ENCODE measurements at places on chromosomes 2 and 18.

- DNase-seq, result peak; percentile 42
These were observed 2.2 kb downstream of the ST3GAL5 start for GRCh38 chr2:85886590-85886989.

GRCh38 chr2:16773080-16773713, 107.6 kb upstream of the CYRIA start:
- no peak for DNase-seq

- no peak for DNase-seq
These were observed at the start of gene PIEZO2 for GRCh38 chr18:11149441-11150270. PIEZO2 (minus strand) TSS chr18:11149569; CDS start chr18:11148588, 981 bp downstream.

- no peak for DNase-seq
These were observed 127.8 kb downstream of the CERS6 start for GRCh38 chr2:168583710-168584521.

GRCh38 chr2:212709280-212709679, 170.7 kb upstream of the ERBB4 start:
- DNase-seq, result no peak

GRCh38 chr2:133143645-133144044, 424.6 kb downstream of the NCKAP5 start:
- no peak for DNase-seq

DNA sequence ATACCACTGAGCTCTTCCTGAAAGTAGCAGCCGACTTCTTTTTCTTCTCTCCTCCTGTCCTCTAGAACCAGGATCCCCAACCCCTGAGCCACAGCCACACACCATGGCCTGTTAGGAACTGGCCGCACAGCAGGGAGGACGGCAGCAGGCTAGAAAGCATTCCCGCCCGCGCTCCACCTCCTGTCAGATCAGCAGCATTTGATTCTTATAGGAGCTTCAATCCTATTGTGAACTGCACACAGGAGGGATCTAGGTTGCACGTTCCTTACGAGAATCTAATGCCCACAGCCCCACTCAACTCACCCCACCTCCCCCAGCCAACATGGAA, 179.1 kb upstream of the SH3BP4 start:
- DNase-seq, result no peak

- DNase-seq, result no peak
These were observed 79.1 kb downstream of the MOGAT1 start for GRCh38 chr2:222750533-222750932.

DNA sequence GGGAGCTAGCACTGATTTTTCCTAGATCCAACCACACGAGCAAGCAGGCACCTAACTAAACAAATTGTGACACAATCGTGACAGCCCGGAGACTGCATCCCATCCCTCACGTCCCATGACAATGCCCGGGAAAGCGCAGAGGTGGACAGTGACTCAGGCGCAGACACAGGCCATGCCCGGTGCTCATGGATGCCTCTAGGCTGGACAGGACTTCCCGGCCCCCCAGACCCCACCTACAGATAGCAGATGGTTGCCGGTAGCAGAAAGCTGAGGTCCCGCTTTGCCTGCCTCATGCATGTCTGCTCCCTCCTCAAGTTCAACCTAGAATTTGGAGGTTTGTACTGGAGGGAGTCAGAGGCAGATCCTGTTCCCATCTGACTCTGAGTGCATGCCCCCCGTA, 81.0 kb downstream of the TPO start:
- no peak for DNase-seq

- DNase-seq, result no peak
These were observed 80.8 kb upstream of the PAPOLG start for GRCh38 chr2:60675301-60675700.

DNA sequence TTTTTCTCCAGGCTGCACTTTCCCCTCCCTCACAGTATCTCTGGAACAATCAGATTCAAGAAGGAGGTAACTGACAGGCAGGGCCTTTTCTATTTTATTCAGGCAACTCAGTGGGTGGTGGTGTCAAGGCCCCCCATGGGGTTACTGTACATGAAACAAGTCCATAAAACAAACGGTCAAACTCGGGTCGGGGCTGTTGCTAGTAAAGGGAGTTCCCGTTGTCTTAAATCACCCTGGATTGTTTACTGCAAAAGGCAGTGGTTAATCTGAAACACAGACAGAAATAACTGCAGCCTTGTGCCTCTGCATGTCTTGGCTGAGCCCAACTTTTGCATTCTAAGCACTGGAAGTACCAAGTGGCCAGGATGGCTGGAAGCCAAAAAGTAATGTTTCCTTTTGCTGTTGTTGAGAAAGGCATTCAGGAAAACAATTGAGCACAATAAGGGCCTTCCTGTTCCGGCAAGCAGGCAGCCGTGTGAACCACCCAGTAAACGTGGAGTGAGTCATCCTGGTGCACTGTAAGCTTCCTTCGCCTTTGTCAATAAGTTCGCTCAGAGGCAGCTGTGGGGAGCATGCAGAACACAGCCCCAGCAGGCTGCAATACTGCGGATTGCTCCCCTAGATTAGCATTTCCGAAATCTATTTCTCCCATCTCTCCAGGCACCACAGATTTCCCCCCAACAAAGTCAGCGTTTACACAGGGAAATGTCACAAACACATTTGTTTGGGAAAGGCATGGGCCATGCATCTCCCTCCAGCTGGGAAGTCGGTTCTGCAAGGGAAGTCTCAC, 149.6 kb downstream of the IRS1 start:
- peak; percentile 16 for DNase-seq

DNA sequence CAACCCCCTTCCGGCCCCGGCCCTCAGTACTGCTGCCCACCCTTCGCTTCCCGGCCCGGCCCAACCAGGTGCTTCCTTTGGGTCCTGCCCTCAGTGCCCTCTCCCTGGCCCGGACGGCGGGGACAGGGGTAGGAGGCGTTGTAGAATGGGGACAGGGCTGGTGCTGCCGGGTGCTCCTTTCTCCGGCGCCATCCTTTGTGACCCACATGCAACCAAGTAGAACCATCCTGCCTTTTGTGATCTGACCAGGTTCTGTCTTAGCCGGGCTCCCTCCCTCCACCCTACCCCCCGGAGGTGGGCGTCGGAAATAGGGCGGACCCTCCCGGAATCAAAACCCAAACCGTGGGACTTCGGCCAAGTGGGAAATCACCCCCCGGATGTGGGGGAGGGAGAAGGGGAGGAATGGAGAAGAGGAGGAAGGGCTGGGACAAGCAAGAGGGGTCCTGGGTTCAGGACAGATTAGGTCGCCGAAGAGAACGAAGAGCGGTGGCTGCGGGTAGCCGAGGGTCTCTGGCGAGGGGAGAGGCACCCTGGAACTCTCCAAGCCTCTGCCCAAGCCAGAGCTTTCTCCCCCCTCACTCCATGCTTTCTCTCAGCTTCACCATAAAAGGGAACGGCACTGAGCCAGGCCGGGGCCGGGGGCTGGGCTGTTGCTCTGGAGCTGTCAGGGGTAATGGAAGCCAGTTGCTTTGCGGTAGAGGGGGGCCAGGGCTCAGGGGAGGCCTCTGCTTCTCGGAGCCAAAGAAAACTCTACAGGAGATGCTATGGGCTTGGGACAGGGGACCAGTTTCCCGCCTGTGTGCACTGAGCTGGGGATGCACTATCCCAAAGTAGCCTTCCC, 756 bp upstream of the OST4 start:
- DNase-seq, result no peak

- DNase-seq, result no peak
These were observed 3.4 kb downstream of the SGPP2 start for GRCh38 chr2:222427646-222428301.

DNA sequence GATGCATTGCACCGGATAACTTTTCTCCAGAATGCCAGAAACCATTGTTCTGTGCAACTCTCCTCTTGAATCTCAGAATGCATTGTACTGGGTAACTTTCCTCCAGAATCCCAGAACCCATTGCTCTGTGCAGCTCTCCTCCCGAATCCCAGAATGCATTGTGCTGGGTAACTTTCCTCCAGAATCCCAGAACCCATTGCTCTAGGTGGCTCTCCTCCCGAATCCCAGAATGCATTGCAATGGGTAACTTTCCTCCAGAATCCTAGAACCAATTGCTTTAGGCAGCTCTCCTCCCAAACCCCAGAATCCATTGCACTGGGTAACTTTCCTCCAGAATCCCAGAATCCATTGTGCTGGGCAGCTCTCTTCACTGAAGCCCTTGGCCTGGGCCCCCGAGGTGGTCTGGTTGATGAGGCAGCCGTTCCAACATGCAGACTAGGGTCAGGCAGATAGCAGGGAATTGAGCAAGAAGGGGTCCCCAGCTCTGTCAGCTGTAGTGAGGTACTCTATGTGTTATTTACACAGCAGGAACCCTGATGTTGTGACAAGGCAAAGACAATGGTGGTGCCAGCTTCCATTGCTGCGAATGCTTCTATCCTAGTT, 9.4 kb downstream of the FOSL2 start:
- no peak for DNase-seq

DNA sequence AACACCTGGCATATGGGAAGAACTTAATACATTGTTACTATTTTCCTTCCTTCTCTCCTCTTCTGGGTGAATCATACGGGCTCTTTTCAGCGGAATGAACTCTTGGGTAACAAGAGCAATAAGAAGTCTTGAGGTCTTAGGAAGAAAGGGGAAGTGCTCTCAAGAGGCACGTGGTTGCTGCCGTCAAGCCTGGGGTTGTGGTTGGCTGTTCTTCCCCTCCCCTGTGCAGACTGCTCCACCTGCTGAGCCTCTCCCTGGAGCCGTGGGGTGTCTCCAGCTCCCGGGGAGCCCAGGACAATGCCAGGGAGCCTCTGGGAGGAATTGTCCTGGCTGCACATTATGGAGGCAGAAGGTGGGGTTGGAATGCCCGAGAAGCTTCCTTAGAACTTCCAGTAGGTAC, 19.4 kb downstream of the TOGARAM2 start:
- DNase-seq, result no peak

DNA sequence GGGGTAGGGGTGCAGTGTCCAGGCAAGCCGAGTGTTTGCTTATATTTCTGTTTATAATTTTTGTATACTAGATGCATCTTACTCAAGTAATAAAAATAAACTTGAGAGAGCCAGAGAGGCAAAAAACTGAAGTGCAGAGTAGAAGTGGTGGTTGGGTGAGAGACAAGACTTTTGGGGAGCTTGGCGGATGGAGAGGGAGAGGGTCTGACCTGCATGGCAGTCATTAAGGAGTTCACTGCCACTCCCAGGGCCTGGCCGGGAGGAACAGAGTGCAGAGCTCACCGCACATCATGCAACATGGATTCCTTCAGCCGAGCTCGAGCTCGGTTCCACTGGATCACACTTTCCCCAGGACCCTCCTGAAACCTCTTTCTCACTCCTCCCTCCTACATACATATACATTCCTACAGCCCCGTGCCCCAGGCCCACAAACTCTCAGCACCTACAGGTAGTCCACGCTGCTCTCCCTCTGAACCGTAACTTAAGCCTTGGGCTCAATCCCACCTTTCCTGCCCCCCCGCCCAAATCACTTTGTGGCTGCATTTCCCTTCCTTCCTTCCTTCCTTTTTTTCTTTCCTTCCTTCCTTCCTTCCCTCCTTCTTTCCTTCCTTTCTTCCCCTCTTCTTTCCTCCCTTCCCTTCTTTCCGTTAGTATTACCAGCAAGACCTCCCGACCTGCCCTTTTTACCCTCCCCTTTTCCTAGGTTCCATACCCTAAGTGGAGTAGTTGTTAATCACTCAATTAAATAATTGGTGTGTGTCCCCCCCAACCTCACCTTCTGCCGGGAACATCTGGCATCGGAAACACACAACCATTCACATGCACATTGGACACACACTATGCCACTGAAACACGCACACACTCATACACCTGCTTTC, 37.1 kb upstream of the ATP6V1B1 start:
- no peak for DNase-seq

Data from stimulated activated CD4-positive, alpha-beta T cell treated with anti-CD3 and anti-CD28 coated beads, Interleukin-15, amount 100 ng/mL, for 1 hour (primary cell).